ENCODE measurements at places on chromosomes 7 and 10.

DNA sequence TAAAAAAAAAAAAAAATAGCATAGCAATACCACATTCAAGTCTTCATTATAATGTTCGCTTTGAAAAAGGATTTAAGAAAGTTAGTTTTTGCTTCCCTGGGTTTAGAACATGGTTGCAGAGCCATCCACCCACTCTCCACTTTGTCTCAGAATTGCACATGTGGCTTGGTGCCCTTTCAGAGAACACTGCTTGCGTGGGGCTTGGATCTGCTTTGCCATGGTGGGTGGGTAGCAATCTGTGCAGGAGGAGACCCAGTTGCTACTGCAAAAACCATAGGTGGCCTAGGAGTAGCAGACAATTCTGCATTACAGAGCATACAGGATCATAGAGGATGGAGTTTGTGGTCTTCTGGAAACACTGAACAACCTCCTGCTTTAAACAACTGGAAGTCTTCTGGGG, 421.4 kb upstream of the CELF2 start:
- no peak for DNase-seq

- DNase-seq = no peak
These were observed 40.6 kb downstream of the CYP17A1 start for GRCh38 chr10:102796407-102797176.

DNA sequence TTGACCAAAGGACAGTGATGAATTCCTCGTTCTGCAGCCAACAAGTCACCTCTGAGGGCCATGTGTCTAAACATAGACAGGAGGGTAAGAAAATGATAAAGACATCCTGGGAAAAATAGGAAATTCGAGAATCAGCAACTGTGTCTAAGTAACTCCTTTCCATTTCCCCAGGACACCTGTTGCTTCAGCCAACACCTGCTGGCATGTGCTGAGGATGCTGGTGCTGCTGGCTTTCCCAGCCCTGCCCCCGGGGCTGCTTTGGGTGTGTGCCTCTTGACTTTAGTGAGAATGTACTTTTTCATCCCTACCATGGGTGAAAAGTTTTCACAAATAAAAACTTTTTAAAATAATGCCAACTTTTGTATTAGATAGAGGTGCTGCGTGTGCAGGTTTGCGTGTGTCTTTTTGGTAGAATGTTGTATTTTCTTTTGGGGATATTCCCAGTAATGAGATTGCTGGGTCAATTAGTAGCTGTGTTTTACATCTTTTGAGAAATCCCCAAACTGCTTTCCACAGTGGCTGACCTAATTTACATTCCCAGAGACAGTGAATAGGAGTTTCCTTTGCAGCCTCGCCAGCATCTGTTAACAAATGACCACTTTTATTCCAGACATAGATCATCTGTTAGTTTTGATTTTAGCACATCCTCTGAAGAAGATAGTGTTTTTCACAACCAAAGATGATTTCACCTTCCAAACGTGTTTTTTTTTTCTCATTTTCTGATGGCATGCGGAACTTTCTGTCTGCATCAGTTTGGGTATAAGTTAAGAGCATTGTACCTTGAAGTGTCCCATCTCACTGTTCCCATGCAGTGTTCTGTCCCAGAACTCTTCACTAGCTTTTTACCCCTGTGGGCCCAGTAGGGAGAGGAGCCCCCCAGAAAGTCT, 104.2 kb upstream of the ACBD5 start:
- DNase-seq = no peak

DNA sequence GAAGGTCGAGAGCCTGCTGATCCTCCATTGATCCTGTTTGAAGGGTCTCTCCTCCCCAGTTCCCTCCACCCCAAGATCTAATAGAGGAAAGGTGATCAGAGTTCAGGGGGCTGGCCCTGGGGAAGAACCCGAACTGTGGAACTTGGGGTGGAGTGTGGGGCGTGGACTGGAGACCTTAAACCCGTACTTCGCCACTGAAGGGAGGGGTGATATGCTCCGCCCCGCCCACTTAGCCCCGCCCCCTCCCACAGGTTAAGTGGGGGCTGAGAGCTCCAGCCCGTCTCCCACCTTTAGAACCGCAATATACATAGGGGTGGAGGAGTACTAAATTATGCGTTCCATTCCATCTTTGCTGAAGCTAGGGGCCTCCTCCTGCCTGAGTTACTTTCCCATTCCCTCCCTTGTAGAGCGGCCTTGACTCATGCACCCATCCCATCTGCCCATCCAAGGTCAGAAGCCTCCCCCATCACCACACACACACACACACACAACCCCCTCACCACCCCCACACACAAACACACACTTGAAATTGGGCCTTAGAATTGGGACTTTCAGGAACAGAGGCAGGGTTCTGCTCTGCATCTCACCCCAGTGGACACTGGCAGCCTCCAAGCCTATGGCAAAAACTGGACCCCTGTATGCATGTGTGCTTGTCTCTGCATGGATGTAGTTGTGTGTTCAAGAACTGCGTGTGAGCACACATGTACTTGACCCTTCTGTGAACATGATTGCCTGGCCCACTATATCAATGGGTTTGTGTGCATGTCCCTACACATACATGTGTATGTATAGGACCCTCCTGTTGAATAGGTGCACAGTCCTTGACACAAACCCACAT, 991 bp downstream of the SEMA4G start:
- no peak for DNase-seq

- no peak for DNase-seq
These were observed 83.7 kb upstream of the PDGFA start for GRCh38 chr7:603152-603951.

- no peak for DNase-seq
These were observed 40.2 kb downstream of the ASB13 start for GRCh38 chr10:5625992-5626777.

DNA sequence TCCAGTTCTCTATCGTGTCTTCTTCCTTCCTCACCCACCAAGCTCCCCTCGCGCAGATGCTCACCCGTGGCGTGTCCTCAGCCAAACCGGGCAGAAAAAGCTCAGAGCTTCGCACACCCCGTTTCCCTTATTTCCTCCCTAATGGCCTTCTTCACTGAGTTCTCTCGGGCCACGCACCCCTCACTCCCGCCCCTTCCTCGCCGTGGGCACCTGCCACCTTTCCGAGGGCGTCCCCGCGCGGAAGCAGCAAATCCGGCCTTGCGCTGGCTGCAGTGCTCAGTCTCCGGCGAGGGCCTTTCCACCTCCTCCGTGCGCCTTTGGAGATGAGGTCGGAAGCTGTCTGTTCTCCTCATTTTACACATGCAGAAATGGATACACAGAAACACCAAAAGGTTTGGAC, 12.4 kb upstream of the CALML3 start:
- DNase-seq = no peak

DNA sequence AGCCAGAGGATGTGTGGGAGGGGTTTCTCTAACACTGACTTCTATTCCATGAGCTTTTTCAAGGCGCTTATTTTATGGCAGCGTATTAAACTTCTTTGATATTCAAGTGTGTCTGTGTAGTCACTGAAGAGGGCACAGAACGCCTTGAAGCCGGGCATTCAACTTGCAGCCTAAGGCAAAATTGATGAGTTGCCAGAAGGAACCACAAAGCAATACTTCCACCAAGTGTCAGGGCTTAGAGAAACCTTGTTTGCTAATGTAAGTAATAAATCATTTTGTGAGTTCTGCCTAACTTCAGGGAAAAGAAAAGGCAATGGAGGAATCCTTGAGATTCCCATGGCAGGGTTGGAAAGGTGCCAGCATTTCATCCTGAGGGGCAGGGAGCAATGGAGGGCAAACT, 163.8 kb downstream of the LCOR start:
- no peak for DNase-seq

- no peak for DNase-seq
These were observed 50.6 kb downstream of the KIAA1217 start for GRCh38 chr10:24259365-24260130.

GRCh38 chr10:73623056-73623455, 18.2 kb downstream of the MYOZ1 start:
- DNase-seq = no peak

DNA sequence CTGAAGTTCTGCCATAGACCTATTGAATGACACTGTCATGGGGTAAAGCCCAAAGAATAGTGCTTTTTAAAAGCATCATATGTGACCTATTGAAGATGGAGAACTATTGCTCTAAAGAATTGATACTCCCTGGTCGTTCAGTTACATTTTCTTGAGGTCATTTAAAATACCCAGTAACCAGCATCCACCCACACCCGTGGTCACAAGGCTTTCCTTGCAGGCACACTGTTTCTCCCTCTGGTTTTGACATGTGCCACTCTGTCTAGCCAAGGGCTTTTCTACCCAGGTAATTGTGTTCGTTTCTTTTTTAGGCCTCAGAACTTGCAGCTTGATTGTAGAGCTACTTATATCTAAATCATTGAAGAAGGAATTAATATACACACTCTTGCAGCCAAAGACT, 68.3 kb upstream of the LYZL2 start:
- DNase-seq = no peak

DNA sequence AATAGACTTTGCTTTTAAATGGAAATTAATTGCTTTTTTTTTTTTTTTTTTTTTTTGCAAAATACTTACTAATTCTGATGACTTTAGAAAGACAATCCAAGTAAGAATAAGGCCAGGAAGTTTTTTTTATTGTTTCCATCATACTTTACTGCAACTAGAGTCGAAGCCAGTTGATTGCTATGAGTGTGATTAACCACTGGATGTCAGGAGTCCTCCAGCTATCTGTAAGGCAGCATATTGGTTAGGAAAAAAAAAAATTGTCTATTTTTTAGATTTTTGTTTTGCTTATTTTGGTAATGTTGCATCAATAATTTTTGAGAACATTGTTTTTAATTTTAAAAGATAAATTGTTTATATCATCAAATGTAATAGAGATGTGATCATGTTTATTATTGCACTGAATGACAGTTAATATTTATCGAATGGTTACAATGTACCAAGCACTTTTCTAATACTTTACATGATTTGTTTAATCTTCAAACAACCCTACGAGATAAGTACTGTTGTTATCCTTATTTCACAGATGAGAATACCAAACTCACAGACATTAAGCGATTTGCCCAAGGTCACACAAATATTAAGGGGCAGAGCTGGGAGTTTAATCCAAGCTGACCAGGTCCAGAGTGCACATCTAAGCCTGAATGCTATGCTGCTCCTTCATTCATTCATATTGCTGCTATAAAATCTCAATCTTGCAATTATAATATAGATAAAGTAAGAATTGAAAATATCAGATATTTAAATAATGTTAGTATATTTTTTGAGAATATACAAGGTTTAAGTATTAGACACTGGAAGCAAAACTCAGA, 19.9 kb upstream of the LMOD2 start:
- no peak for DNase-seq

GRCh38 chr10:110344622-110345021, 39.9 kb upstream of the SMNDC1 start:
- no peak for DNase-seq

DNA sequence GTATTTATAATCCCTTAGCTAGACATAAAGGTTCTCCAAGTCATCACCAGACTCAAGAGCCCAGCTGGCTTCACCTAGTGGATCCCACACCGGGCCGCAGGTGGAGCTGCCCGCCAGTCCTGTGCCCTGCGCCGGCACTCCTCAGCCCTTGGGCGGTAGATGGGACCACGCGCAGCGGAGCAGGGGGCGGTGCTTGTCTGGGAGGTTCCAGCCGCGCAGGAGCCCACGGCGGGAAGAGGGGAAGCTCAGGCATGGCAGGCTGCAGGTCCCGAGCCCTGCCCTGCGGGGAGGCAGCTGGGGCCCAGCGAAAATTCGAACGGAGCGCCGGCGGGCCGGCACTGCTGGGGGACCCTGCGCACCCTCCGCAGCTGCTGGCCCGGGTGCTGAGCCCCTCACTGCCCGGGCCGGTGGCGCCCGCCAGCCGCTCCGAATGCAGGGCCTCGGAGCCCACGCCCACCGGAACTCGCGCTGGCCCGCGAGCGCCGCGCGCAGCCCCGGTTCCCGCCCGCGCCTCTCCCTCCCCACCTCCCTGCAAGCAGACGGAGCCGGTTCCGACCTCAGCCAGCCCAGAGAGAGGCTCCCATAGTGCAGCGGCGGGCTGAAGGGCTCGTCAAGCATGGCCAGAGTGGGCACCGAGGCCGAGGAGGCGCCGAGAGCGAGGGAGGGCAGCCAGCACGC, 675.6 kb downstream of the REEP3 start:
- no peak for DNase-seq

GRCh38 chr10:124685261-124685660, 58.9 kb downstream of the FAM53B start:
- no peak for DNase-seq

DNA sequence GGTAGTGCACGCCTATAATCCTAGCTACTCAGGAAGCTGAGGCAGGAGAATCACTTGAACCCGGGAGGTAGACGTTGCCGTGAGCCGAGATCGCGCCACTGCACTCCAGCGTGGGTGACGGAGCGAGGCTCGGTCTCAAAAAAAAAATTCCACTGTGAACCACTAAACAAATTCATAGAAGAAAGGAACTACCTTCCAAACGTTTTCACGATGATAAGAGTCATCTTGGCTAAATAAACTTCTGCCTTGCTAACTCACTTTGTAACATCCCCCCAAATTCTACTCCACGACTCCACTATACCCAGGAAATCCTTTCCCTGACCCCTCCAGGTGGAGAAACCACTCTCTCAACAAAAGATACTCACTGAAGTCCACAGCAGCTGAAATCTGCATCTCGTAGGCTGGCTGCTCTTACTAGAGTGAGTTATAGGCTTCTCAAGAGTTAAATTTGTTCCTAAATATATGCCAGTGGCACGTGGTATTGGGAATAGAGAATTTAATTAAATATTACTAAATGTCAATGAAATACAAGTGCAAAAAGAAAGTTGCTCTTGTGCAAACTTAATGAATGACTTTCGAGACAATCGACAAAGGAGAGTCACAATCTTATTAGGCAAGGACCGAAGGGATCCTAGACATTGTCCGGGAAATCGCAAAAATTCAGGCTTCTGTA, 1.6 kb upstream of the GTF2I start:
- DNase-seq = no peak

GRCh38 chr7:32061346-32061745, 8.9 kb downstream of the PDE1C start:
- no peak for DNase-seq

DNA sequence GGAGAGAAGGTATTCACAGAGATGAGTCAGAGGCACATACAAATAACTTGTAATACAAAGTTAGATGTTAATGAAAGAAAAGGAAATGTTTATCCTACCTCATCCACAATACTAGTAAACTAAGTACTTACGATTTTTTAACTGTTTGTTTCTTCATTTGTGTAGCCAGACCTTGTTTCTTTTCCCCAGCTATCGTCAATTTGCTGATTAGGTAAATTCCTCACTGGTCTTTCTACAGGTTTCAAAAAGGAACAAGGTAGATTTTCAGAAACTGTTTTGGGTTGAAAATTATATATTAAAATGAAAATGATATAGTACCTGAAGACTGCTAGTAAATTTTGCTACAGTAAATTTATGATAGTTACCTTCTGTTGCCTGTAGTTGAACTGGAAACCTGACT, 56.6 kb downstream of the PON1 start:
- no peak for DNase-seq

DNA sequence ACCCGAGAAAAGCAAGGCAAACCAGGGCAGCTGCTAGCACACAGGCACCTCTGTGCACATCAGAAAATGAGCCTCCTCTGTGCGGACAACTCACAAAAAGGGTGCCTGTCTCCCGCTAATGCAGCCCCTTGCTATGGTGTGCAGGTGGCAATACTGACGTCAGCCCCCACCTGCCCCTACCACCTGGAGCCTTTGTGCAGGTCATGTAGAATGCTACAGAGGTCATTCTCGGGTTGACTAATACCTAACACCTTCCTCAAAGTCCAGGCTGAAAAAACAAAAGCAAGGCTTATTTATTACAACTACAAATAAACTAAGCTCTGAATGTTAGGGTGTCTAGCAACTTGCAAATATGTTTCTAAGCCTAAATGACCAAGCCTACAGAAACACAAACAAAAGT, 13.9 kb downstream of the PIP4K2A start:
- DNase-seq = no peak

Measured in urinary bladder (tissue), 4 donors.